Activated CD4-positive, CD25-positive, alpha-beta regulatory T cell treated with anti-CD3 and anti-CD28 coated beads, Interleukin-2, amount 50 U/mL, for 24 hours (primary cell): ENCODE measurements at places on chromosomes 6 and 20.
A peak's percentile ranks its signal among the peaks of the same experiment; 100 is the strongest.

GRCh38 chr6:139335447-139336210, 38.8 kb downstream of the CITED2 start:
- ATAC-seq: no peak

DNA sequence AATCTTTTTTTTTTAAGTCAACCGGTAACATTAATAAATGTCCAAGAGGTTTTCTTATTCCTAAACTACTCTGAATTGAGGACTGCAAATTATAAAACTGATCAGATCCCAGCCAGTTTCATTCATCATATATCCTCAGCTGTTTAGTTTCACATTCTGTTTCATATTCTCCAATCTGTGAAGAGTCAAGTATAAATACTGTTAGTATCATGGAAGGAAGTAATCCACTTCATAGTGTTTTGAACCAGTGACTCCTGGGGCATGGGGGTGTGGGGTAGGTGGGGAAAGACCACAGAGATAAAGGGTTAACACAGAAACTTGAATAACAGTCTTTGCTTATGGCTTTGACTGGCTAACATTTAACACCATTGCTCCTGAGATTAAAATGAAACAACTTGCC, 69.9 kb downstream of the FYN start:
- ATAC-seq: peak; percentile 30

- ATAC-seq: no peak
Observed at GRCh38 chr6:706819-707381, 14.0 kb upstream of the EXOC2 start.

DNA sequence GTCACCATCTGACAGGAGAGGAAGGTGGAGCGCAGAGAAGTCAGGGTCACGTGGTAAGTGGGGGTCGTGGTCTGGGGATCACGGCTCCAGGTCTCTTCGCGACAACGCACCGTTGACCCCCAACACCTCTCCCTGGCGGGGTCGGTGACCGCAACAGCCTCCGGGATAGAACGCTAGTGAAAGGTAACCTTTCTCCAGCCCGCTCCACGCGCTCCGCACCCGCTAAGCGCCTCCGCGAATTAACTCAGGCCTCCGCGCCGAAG, 600 bp upstream of the SYNJ2 start:
- no peak for ATAC-seq

- no peak for ATAC-seq
Observed at GRCh38 chr20:6044115-6044514, 9.7 kb downstream of the LRRN4 start.

- ATAC-seq: no peak
Observed at GRCh38 chr6:154329350-154330170, 27.0 kb downstream of the IPCEF1 start.

DNA sequence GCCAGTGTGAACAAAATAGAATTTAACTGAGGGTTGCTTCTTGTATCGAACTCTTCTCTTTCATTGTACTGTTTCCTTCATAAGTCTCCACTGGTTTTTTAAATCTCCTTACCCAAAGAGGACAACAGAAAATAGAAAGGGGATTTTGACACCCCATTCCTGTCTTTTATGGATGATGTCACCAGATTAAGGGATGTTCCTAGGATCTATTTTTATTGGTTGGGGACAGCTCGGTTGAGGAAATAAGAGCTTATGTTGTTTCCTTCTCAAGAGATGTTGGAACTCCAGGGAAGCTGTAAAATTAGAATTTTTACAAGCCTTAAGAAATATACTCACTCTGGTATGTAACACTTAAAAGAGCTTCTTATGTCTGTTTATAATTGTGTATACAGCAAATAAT, 171.5 kb downstream of the PHF3 start:
- no peak for ATAC-seq

- ATAC-seq: no peak
Observed at GRCh38 chr20:43665466-43666176, 1.3 kb upstream of the MYBL2 start.

DNA sequence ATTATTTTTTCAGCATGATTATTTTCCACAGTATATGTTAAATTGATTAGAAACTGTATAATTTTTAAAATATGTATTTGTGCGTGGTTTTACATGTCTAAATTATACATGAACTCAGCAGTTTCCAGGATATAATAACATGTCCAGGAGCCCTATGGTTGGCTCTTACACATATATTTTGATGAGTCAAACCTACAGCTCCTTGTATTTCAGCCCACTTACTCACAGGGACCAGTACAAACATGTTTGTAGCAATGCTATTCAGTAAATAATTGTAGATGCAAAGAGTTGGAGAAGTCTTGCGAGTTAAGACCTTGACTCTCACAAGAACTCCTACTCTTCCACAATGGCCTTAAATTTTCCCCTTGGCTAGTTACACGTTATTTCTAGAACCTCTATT, 107.2 kb upstream of the SASH1 start:
- ATAC-seq: no peak

GRCh38 chr20:51594236-51595057, 51.9 kb upstream of the NFATC2 start:
- no peak for ATAC-seq

- no peak for ATAC-seq
Observed at GRCh38 chr20:38877483-38877882, 48.7 kb upstream of the FAM83D start.

- no peak for ATAC-seq
Observed at GRCh38 chr6:14476793-14477531, 359.4 kb downstream of the CD83 start.

GRCh38 chr6:87391334-87391733, 16.4 kb upstream of the CFAP206 start:
- ATAC-seq: no peak

DNA sequence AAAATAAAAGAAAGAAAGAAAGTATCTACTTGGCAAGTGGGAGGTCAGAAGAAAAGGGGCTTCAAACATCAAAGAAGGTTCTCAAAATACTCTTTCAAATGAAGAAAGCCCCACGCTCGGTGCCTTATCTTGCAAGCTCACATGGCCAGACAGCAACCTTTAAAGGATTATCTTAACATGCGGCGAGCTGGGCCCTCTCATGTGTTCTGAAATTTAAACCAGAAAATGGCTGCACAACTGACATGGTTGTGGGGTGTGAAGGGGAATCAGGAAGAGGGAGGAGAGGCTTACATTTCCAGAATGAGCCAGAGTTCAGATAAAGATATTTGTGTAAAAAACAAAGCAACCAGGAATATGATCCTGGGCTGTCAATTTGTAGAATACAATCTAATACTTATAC, 363.1 kb downstream of the PRKN start:
- no peak for ATAC-seq

GRCh38 chr20:8321001-8321400, 188.9 kb downstream of the PLCB1 start:
- no peak for ATAC-seq

- ATAC-seq: no peak
Observed at GRCh38 chr20:63297796-63298572, 5.0 kb downstream of the COL20A1 start.

- no peak for ATAC-seq
Observed at GRCh38 chr20:5524896-5525295, 208.1 kb upstream of the PROKR2 start.

GRCh38 chr20:53085720-53086119, 113.6 kb downstream of the TSHZ2 start:
- ATAC-seq: no peak

DNA sequence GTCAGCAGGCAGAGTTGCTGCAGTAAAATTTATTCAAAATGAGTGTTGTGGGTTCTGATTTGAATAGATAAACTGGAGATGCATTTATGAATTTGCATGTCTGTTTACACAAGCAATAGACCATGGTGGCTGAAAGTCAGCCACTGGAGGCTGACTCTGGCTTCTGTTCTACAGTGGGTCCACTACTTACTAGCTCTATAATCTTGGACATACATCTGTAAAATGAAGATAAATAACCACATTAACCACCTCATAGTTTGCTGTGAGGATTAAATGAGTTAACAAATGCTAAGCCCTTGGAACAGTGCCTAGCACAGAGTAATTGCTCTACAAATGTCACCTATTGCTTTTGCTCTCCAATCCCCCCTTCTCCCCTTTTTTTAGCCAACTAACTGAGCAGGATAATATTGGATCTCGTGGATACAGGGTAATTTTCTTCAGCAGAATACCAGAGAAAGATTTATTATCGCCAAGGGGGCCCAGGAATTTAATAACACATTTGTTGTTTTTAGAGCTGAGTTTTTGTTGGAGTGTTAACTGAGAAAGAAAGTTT, 1.4 kb upstream of the PM20D2 start:
- ATAC-seq: no peak

DNA sequence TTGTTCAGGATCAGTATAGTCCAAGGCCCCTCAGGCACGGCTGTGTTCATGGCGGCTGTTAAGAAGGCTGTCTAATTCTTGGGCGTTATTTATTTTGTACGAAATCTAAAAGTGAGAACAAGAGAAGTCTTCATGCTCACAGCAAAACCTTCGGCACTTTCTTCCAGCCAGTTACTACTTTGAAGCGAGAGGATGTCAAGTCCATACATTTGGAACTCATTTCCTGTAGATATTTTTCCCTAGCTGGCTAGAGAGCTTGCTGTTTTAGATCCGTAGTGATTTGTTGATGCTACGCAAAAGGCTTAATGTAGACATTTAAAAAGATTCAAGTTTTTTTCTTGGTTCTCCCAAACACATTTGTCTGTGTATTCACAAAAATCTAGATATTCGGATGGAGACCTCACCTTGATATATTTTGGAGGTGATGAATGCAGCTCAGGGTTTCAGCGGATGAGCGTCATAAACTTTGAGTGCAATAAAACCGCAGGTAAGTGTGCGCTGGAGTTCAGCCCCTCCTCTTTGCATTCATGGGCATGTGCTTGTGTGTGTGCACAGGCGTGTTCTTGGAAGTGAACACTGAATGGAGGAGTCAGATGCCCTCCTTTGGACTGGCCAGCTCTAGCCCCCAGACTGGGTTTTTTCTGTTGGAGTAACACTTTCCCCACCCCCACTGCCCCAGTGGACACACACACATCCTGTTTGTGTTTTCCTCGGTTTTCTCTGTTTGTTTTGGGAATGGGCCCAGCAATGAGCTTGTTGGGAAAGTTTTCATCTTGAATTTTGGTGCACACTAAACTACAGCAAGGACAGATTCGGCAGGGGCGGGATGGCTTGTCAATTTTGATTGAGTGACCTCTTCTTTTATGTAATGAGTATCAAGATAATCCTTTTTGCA, 65.4 kb downstream of the IGF2R start:
- ATAC-seq: no peak

- ATAC-seq: no peak
Observed at GRCh38 chr6:85416049-85416448, 33.8 kb upstream of the NT5E start.

DNA sequence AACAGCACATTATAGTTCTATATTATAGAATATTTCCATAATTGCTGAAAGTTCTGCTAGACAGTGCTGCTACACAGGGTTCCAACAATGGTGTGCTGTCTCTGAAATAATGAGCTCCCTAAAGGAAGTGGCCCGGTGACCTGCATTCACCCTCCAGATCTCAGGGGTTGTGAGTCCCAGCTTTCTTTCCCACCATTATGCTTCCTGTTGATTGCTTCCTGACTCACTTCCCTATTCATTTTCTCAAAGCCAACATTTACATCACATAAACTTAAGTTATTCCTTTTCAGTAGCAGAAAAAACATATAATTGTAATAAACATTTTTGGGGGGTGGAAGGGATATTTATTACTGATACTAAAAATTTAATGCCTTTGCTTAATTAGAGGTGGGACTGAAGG, 12.9 kb upstream of the CCN6 start:
- ATAC-seq: no peak

- no peak for ATAC-seq
Observed at GRCh38 chr6:157887892-157888291, 64.8 kb downstream of the SNX9 start.

DNA sequence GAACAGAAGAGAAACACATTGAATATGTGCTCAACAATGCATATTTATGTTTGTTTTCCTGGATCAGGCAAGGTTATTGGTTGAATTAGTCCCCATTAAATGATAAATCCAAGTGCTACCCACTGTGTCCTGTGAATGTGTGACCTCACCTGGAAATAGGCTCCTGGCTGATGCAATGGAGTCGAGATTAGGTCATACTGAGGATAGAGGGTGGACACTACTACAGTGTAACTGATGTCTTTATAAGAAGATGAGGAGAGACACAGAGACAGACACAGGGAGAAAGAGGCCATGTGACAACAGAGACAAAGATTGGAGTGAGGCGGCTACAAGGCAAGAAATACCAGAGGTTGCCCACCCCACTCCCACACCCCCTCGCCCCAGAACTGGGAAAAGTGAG, 559.3 kb downstream of the C6orf118 start:
- ATAC-seq: no peak

DNA sequence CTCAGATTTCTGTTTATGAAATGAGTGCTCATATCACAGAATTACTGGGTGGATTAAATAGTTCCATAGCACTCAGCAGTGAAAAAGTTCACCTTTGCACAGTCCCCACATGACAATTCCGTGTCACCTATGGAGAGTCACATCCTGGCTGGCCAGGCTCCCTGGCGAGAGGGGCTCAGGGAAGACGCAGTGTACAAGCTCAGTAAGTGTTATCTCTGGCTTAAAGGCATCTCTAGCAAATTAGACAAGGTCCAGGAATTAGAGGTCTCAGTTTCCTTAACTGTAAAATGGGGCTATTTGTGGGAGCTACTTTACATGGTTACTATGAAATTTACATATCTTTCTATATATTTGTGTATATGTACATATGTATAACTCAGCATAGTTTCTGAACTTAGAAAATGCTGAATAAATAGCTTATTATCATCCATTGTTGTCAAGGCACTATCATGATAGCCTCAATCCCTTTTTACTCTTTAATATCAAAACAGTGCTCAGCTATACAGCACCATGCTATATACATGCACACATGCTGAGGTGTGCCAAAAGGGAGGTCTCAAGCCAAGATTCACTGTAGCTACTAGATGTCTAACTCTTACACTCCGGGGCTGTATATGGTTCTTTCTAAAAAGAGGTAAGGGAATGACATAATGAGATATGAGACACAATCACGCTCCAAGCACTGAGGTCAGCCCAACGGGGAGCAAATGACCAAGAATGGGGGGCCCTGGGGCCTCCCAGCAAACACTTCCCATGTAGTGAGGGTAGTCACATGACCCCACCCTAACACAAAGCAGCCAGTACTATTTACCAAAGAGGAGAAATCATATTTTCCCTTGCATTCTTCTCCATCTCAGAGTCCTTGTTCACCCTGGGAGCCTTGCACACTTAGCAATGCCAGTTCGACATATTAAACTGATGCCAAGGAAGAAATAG, 59.4 kb downstream of the SLC22A23 start:
- no peak for ATAC-seq

DNA sequence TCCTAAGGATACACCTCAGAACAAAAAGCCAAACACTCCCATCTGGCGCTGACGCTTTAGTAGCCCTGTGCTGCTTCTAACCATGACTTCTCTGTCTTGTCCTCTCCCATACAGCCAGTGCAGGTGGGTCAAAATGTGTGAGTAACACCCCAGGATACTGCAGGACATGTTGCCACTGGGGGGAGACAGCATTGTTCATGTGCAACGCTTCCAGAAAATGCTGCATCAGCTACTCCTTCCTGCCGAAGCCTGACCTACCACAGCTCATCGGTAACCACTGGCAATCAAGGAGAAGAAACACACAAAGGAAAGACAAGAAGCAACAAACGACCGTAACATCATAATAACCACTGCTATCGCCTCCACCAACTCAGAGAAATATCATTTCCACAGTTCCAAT, 1.4 kb downstream of the DEFB132 start:
- no peak for ATAC-seq
